ENCODE measurements at places on chromosomes 2 and 18.

DNA sequence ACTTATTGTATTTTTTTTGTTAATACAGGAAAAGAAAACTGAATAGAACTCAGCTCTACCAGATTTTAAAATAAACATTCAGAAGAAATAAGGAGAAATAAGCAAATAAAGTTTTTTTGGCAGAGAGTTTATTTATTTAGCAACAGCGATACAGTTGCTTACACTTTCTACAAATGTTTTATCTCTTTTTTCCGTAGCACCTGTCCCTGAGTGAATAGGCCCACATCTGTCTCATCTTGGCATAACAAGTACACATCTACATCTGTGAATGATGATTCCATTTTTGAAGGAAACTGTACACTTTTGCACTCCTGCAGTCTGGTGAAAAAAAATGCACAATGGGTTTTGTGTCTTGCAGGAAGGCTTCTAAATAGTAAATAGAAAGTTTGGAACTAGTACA lies 783.6 kb upstream of the ZEB2 start:
- no peak for DNase-seq

GRCh38 chr18:3062798-3063680 lies 50.1 kb upstream of the LPIN2 start:
- DNase-seq, result no peak

DNA sequence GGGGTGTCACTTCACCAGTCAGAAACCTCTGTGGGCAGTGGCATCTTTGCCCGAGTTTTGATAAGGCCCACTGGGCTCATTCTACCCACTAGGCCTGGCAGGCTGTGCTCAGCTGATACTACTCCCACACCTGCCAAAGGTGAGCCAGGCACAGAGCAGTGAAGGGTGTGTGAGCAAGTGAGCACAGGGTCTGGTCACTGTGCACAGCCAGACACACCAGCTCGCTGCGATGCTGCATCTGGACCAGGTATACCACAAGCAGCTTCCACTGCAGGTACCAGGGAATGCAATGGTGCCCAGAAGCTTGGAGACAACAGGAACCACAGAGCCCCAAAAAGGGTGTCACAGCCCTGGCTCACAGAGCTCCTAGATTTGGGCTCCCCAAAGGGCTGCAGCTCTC lies 40.6 kb upstream of the CBLN2 start:
- DNase-seq, result no peak

DNA sequence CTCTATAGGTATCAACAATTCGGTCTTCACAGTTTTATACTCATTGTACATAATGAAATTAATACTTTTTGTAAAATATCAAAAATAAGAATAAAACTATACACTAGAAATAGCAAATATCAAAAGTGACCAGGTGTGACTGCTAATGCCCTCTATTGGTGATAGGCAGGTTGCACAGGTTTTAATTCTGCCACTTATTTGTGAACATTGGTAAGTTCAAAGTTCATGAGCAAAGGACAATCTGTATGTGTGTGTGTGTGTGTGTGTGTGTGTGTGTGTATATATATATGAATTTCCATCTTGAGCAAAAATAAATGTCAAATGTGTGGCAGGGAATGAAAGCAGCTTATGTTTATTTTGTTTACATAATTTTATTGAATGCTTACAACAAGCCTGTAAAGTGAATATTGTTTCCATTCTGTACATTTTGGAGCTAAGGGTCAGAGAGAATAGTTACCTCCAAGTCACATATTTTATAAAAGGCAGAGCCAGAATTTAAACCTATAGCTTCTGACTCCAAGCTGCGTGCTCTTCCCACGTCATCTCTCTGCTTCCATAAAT lies 537.4 kb downstream of the CPS1 start:
- no peak for DNase-seq

DNA sequence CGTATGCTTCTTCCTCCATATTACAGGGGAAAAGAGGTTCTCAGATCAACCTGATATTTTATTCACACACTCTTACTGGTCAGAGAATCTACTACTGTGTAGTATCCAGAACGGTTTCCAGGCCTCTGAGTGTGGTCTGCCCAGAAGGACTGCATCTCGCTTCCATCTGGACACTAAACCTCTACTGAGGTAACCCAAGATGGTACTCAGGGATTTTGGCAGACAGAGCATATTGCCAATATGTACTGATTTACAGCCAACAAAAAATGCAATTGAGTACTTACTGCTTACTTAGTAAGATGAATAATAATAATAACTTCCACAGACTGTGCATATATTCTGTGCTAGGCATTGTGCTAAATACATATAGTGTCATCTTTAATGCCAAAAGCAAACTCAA lies 55.8 kb downstream of the CYRIA start:
- no peak for DNase-seq

DNA sequence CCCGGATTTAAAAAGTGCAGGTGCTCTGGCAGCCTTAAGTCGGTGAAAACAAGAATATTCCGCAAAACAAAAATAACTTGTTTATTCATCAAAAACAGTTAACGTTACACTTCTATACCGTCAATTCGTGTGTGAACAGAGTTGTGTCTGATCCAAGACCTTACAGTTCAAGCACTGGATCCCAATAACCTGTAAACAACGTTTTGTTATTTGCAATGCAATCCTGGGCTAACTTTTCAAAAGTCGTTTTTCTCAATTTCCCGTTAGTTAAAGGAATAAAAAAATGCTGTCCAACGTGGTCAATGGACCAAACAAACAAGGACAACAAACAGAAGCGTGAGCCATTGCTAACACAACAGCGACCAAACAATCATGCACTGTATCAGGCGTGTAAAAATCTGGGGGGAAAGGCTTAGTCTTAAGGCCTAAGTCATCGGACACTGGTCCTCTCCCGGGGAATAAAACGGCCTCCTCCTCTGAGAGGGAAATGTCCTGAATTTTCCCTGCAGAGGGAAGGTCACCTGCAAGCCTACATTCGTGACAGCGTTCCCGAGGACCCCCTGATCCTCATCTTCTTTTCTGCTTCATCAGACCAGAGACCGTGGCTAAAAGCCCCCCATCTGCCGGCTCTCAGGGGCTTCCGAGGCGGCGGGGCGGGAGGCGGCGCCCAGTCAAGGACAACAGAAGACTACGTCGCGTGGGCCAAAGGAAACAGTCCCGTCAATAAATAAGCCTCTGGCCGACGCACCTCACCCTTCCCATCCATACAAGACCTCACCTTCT lies 490 bp downstream of the NDUFS1 start:
- no peak for DNase-seq

DNA sequence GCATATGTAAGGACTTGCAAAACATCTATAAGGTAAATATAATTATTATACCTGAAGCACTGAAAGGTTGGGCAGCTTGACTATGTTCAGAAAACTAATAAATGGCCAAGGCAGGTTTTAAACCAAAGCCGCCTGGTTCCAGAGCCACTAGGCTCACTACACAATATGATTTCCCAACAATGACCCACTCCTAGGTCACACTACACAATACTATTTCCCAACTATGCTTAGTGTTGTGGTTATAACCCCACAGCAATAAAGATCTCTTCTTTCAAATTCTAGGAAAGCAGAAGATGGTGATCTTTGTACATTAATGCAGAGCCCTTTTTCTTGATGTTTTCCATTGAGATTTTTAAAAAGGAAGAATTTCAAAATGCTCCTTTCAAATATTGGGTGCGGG lies 180.4 kb downstream of the CYRIA start:
- DNase-seq, result no peak

GRCh38 chr2:102065675-102066252 lies 74.0 kb downstream of the IL1R2 start:
- no peak for DNase-seq

DNA sequence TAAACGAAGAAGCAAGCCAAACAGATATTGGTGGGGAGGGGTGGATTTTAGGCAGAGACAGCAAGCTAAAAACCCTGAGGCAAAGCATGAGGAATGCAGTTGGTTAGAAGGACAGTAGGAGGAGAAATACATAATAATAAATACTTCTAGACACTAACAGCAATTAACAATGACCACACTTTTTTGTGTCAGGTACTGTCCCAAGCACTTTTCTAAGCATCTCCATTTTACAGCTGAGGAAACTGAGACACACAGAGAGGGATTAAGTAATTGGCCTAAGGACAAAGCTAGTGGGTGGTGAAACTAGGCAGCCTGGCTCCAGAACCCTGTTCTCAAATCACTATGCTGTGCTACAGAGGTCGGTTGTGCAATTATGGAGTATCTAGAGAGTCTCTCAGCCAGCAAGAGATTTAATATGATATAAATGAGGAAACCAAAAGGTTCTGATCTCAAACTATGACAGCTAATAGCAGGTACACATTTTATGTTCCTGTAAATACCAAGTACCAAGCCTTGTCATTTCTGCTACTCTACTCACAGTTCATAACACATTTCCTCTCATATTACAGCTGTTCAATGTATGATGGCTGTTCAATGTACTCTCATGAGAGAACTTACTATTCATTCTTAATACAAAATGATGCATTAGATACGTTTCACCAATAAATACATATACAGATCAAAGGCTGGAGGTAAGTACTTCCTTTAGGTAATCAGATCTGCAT lies 5.3 kb downstream of the MAP4K3 start:
- DNase-seq, result no peak

DNA sequence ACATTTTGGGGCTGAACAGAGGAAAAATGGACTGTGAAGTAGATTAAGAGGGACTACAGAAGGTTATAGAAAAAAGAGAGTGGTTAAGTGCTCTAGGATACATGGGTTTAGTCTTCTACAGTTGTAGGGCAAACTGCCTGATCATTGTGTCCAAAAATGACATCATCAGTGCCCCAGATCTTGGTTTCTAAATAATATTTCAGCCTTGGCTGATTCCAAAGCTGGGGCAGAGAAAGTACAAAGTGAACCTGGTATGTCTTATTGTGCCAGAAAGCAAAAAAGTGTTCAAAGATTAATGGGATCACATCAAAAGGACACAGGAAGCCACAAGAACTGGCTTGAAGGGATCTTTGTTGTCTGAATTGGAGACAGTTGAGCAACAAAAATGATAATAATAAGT lies 97.1 kb upstream of the ZNF521 start:
- no peak for DNase-seq

- no peak for DNase-seq
These were observed 89.4 kb downstream of the CELF4 start for GRCh38 chr18:37476182-37476581.

DNA sequence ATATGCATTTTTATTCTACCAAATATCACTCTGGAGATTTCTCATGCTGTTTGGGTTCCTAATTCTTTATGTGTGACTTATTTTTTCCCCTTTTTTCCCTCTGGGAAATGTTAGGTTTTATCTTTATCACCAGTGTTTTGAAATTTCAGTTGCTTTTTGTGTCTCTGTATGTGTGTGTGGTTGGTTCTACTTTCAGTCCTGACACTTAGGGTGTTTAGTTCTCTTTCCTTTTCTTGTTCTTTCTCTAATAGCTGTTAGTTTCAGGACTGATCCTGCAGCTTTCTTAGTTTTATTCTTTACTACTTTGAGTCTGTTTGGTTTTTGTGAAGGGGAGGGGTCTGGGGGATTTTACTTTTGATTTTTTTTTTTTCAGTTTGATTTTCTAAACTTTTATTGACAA lies 23.1 kb downstream of the PPM1B start:
- DNase-seq, result no peak

DNA sequence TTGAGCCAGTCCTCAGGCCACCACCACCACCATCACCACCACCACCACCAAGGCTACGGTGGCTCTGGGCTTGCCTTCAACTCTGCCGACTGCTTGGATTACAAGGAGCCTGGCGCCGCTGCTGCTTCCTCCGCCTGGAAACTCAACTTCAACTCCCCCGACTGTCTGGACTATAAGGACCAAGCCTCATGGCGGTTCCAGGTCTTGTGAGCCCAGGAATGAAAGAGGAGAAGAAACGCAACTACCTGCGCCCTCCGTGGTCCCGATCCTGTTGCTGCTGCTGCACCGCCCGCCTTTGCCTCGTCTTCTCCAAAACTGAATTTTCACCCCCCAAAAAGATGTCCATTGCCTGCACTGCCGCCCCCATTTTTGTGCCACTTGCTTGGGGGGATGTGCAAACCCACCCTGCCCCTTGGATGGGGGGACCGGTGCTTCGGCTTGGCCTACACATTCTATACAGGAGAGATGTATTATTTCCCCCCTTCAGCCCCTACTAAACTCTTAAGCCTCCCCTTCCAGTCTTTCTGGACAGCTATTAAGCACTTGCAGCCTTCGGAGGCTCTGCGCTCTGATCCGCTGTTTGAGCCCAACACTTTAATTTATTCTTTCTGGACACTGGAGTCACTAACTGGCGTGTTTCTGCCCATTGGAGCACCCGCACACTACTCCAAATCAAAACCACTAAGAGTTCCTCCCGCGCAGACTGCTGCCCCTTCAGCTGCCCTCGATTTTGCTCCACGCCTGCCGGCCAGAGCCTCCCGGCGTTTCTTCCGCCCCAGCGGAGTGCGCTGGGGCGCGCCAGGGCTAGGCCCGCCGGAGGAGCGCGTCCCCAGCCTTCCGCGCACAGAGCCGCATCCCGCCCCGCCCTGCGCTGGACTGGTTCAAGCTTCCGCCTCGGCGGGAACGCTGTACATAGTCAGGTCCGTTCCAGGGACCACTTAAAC lies 5.7 kb downstream of the OTX1 start:
- no peak for DNase-seq

DNA sequence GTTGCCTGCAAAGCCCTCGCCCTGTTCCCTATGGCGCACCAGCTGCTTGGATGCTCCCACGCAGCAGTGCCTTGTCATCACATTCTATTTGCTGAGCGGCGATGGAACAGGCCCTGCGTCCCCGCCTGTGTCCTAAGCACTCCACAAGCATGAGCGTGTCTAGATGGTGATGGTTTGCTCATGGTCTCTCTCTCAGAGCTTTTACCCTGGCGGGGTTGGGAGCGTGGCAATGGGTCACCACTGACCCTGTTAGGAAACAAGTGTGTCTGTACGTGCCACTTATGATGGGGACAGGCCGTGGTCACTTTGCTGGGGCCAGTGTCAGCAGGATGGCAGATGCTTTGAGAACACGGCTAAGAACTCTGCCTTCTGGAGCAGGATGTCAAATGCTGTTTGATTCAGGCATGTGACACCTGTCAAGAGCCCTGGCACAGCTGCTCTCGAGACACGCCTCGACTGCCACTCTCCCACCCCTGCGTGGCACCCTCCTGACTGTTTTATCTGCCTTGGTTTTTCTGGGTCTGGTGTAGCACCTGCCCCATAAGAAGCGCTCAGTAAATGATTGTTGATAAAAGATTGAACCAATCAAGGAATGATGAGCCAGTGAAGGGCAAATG lies 44.2 kb downstream of the RRM2 start:
- no peak for DNase-seq
